ENCODE measurements at places on chromosomes 3 and 15.

DNA sequence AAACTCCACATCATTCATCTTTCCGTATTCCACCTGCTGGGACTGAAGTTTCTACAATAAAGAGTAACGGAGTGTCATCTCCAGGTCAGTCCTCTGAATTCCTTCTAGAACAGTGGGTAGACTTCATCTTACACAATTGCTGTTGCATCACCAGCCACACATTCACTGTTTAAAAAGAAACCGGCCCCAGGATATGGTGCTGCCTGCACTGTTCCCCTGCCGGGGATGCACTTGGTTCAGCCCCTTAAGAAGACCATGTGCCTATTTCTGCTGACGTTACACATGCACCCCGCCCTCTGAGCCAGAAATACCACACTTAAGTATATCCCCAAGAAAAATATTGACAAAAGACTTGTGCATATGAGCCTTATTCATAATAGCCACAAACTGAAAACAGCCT lies 233.4 kb downstream of the FEZF2 start:
- no peaks in the 10 kb centered on the region for H3K36me3 ChIP-seq
- DNase-seq, result no peak
- no peaks in the 10 kb centered on the region for H3K4me1 ChIP-seq
- H3K4me3 ChIP-seq, result no peak overlapping the region
- H3K27ac ChIP-seq, result no peak overlapping the region

DNA sequence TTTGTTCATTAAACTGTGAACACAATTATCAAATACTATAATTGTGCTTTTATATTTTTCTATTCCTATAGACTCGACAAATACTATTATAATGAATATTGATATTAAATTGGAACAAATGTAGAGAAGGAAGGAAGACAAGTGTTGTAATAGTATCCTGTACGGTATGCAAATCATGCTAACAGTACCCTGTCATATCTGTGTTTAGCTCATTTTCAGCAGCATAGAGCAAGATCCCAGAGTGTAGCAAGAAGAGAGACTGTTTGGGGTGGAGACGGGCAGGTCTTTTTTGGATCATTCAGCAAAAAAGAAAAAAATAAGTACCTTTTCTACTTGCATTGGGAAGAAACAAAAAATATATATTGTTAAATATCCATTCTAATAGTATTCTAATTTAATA lies 224.1 kb downstream of the TPRG1 start:
- H3K27ac ChIP-seq, result no peak overlapping the region
- no peak overlapping the region for H3K4me3 ChIP-seq
- no peaks in the 10 kb centered on the region for H3K27me3 ChIP-seq

DNA sequence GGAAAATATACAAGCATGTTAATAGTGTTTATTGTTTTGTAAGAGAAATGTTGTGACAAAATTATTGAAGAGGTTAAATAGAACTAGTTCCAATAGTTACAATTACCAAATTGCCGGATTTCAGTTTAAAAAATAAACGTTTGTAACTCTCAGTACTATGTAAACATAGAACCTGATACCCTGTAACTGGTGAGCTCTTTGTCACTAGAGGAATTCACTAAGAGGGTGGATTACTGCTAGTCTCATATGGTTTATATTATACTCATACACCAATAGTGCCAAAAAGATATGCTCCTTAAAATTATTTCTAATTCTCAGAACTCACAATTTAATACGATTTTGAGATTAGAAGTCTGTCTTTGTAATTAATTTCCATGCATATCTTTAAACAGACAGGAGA lies 7.6 kb upstream of the GMNC start:
- no peak for DNase-seq
- H3K4me1 ChIP-seq, result no peaks in the 10 kb centered on the region
- H3K36me3 ChIP-seq, result no peaks in the 10 kb centered on the region
- H3K4me3 ChIP-seq, result no peak overlapping the region
- no peaks in the 10 kb centered on the region for H3K27me3 ChIP-seq

GRCh38 chr3:53198996-53199395 lies 38.0 kb downstream of the PRKCD start:
- no peak overlapping the region for H3K27ac ChIP-seq
- no peak for DNase-seq
- H3K4me1 ChIP-seq, result no peaks in the 10 kb centered on the region
- H3K36me3 ChIP-seq, result peaks cover 1% of the 10 kb centered on the region

DNA sequence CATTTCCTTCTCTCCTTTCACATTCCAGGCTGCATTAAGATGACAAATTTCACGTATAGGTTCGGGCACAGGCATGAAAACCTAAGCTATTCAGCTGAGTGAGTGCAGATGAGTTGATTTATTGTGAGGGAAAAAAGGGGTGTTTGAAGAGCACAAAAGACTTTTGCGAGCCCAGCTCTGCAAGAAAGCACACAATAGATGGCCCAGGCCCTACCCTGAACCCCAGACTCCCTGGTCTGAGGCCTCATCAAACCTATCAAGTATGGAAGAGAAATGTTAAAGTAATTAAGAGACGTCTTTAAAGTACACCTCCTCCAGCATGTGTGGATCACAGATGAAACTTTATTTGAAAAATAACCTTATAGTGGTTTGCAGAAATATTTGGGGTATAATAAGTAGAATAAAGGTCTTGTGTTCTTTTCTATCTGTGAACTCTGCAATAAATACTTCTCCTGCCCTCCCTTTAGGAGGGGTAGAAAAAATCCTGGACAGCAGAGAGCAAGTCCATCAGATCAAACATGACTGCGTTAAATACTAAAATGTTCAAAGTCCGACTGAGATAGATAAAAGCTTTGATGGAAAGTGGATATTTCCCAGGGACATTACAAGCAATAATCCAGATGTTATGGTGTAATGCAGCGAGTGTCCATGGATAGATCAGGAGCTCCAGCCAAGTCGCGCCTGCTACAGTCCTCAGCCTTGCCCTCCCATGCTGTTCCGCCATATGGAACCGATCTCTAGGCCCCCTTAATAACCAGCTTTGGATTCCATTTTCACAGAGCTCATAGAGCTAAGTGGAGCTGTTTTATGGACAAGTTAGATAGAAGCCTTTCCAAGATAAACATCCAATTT lies 121.5 kb downstream of the MCTP2 start:
- no peaks in the 10 kb centered on the region for H3K36me3 ChIP-seq
- no peaks in the 10 kb centered on the region for H3K27me3 ChIP-seq
- H3K27ac ChIP-seq, result no peak overlapping the region
- no peaks in the 10 kb centered on the region for H3K4me1 ChIP-seq
- no peak for DNase-seq
